Esophagus squamous epithelium (tissue), 5 donors: ENCODE measurements at places on chromosomes 3 and 15.

DNA sequence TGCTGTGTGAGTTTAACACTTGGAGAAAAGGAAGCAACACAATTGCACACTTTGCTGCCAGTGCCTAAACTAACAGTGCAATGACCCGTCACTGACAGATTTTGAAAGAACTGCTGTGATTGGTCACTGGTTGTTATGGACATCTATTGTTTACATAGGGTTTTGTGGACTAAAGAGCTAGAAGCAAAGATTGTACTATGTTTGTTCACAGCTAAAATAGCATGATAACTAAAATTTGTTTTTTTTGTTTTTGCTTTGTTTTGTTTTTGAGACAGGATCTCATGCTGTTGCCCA, 112.4 kb upstream of the GOLGA8J start:
- no peak for DNase-seq

GRCh38 chr3:108164391-108164790, 57.8 kb downstream of the IFT57 start:
- no peak for DNase-seq

DNA sequence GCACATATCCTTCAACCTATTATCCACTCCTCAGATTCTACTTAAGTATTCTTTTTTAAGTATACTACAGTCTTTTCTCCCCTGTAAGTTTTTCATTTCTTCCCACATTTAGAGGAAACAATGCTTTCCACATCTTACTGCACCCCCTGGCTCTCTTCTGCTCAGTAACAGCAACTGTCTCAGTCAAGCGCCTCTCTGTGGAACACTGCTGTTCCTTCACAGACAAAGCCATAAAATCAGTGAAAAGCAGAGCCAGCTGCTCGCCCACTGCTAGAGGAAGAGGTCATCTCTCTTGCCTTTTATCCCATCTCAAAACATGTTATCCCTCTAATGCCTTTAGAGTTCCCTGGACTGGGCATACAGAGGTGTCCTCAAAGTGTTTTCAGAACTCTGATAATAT, 24.8 kb downstream of the SERP1 start:
- DNase-seq: no peak

- no peak for DNase-seq
These were observed 140.4 kb downstream of the SLC9A9 start for GRCh38 chr3:143707848-143708247.

- DNase-seq: no peak
These were observed 18.6 kb upstream of the IREB2 start for GRCh38 chr15:78419367-78419766.

GRCh38 chr3:36372534-36372935, 7.8 kb upstream of the STAC start:
- DNase-seq: no peak

DNA sequence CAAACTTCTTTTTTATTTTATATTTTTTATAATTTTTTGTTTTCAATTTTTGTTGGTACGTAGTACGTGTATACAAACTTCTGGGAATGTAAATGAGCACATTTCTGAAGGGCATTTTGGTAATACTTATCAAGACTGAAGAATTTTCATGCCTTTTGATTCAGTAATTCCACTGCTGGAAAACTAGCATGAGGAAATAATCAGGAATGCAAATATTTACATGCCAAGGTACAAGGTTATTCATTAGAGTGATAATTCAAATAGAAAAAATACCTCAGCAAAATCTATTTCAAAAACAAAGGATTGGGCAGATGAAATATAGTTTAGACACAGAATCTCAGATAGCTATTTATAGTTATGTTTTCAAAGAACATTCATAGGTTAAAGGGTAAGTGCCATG, 128.7 kb downstream of the DMXL2 start:
- DNase-seq: no peak

DNA sequence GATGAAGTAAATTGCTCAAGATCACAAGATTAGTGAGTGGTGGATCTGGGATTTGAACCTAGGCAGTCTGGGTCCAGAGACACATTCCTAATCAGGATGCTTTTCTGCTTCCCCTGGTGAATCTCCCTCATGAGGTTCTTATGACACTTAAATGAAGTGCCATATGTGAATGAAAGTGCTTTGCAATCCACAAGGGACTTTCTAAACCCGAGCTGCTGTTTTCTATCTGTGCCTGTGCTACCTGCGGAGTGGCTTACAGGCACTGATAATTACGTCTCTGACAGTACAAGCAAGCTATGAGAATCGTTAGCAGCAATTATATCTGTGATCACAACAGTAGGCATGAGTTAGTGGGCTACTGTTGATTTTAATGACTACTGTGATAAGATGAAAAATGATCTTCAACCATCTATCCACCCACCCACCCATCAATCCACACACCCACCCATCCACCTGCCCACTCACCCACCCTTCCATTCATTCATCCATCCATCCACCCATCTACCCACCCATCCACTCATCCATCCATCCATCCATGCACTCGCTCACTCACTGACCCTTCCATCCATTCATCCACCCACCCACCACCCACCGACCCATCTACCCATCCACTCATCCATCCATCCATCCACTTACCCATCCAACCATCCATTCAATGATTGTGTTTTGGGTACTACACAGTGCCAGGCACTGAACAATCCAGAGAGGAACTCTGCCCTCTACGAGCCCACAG, 51.8 kb downstream of the ATP2B2 start:
- no peak for DNase-seq
